ENCODE measurements at places on chromosomes 2 and 18.

DNA sequence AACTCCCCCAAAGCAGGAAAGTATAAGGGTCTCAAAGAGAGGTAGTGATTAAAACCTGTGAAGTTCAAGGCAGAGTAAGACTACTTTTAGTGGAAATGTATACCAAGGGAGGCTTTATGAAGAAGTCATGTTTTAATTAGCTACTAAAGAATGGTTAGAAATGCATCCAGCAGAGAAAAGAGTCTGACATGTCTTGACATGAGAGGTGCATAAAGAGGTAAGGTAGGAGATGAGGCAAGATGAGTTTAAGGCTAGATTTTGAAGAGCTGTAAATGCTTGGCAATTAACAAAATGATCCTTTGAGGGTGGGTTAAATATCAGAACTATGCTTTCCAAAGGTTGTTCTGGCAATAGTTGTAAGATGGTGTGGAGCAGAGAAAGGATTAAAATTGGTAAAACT, 88.7 kb upstream of the WDSUB1 start:
- peaks cover 9% of the 10 kb centered on the region for H3K36me3 ChIP-seq
- H3K27me3 ChIP-seq = no peaks in the 10 kb centered on the region
- H3K27ac ChIP-seq = no peak overlapping the region
- peaks cover 6% of the 10 kb centered on the region for H3K4me1 ChIP-seq

DNA sequence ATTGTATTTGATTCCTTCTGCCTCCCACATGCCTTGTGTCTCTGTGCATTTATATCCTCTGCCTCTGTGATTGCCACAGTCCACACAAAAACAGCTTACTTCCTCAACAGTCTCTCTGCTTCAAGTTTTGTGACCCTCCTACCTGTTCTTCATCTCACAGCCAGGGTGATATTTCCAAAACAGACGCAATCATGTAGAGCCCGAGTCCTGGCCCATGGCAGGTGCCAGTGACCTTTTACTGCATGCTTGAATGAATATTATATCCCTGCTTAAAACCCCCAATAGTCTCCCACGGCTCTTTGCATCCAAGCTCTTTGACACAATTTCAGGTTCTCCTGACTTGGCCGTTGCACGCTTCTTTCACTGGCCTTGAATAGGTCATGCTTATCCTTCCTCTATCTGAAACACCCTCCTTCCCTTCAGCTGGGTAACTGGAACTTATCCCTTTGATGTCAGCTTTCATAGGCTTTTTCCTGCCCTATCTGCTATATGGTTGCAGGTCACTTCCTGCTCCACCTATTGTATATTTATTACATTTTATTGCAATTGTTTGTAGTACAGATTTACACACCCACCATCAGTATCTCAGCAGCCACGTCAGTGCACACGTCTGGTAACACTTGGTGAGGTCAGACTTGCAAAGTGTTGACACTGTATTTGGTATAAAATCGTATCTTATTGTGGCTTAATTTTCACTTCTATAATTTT, 29.7 kb upstream of the IL1B start:
- H3K36me3 ChIP-seq = no peaks in the 10 kb centered on the region
- no peak overlapping the region for H3K27ac ChIP-seq
- DNase-seq = no peak
- H3K4me1 ChIP-seq = no peaks in the 10 kb centered on the region
- H3K4me3 ChIP-seq = no peak overlapping the region
- no peaks in the 10 kb centered on the region for H3K27me3 ChIP-seq

- H3K4me1 ChIP-seq = peaks cover 22% of the 10 kb centered on the region
- DNase-seq = no peak
- no peaks in the 10 kb centered on the region for H3K36me3 ChIP-seq
- H3K27ac ChIP-seq = no peak overlapping the region
Observed at GRCh38 chr2:158142165-158142564, 40.5 kb downstream of the UPP2 start.

- H3K36me3 ChIP-seq = no peaks in the 10 kb centered on the region
- H3K4me3 ChIP-seq = no peak overlapping the region
- no peak for DNase-seq
Observed at GRCh38 chr2:100674666-100675065, 111.9 kb downstream of the PDCL3 start.

- no peak overlapping the region for H3K27ac ChIP-seq
- DNase-seq = no peak
- H3K4me1 ChIP-seq = no peaks in the 10 kb centered on the region
- no peak overlapping the region for H3K4me3 ChIP-seq
- no peaks in the 10 kb centered on the region for H3K36me3 ChIP-seq
Observed at GRCh38 chr2:60104514-60105505, 448.6 kb downstream of the BCL11A start.

DNA sequence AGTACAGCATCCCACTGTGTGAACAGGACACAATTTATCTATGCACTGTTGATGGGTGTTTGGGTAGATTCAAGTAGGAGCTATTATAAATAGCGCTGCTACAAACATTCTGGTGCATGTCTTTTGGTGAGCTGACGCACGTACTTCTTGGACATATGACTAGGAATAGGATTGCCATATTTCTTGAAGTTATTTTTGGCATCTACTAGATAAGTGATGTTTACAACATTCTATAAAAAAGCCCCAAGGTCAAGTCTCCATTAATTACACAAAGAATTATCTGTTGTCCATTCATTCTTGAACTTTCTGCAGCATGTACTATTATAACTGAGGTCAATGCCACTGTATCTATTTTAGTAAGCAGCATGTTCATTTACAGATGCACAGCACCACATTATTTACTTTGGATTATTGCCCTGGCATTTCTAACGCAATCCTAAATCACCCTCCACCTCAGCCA, 225.5 kb upstream of the TMEM200C start:
- no peak overlapping the region for H3K27ac ChIP-seq
- no peaks in the 10 kb centered on the region for H3K36me3 ChIP-seq
- no peaks in the 10 kb centered on the region for H3K4me1 ChIP-seq
- H3K27me3 ChIP-seq = no peaks in the 10 kb centered on the region
- no peak for DNase-seq

DNA sequence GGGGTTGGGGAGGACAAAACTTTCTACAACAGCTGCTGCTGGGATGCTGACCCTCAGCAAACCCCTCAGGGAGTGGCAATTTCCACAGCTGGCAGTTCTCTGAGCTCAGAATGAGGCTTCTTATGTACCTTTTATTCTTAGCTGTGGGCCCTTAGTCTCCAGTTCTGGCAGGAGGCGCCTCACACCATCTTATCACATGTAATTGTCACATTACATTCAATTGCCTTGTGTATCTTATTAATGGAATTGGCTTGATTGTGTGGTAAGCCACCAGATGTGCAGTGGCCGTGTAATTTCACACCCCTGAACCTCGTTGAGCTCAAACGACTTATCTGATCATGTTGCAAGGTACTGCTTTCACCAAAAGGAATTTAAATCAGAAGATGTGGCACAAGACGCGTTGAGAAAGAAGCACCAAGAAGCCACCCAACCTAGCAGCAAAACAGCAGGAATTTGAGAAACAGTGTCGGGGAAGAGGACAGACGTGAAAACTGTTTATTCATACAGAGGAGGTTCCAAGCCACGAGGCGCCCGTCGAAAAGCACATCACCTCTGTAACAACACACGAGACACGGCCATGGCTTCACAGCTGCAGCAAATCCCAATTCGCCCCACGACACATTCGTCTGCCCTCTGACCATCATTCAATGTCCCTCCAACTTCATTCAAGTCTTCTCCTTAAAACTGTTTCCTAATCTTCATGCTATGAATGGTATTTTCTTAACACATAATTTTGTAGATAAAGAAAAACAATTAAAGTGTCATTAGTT, 53.6 kb upstream of the LPIN2 start:
- no peaks in the 10 kb centered on the region for H3K27me3 ChIP-seq
- no peak for DNase-seq
- H3K27ac ChIP-seq = no peak overlapping the region
- H3K4me1 ChIP-seq = peaks cover 30% of the 10 kb centered on the region

- no peak overlapping the region for H3K27ac ChIP-seq
- DNase-seq = peak; percentile 8
- H3K4me1 ChIP-seq = no peaks in the 10 kb centered on the region
- H3K27me3 ChIP-seq = no peaks in the 10 kb centered on the region
- H3K36me3 ChIP-seq = no peaks in the 10 kb centered on the region
Observed at GRCh38 chr18:69588301-69588700, 187.6 kb downstream of the DOK6 start.

GRCh38 chr2:1656961-1657841, 87.1 kb downstream of the PXDN start:
- H3K4me3 ChIP-seq = no peak overlapping the region
- H3K36me3 ChIP-seq = no peaks in the 10 kb centered on the region
- no peaks in the 10 kb centered on the region for H3K4me1 ChIP-seq
- peaks cover 8% of the 10 kb centered on the region for H3K27me3 ChIP-seq

DNA sequence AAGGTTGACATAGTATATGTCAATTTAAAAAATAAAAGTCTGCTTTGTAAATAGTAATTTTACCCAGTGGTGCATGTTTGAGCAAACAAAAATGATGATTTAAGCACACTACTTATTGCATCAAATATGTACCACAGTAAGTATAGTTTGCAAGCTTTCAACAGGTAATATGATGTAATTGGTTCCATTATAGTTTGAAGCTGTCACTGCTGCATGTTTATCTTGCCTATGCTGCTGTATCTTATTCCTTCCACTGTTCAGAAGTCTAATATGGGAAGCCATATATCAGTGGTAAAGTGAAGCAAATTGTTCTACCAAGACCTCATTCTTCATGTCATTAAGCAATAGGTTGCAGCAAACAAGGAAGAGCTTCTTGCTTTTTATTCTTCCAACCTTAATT, 78.6 kb upstream of the CSRNP3 start:
- DNase-seq = no peak
- H3K4me1 ChIP-seq = no peaks in the 10 kb centered on the region
- H3K4me3 ChIP-seq = no peak overlapping the region
- no peak overlapping the region for H3K27ac ChIP-seq
- no peaks in the 10 kb centered on the region for H3K36me3 ChIP-seq
- no peaks in the 10 kb centered on the region for H3K27me3 ChIP-seq

GRCh38 chr2:151918308-151918707, 90.1 kb upstream of the ARL5A start:
- no peak overlapping the region for H3K4me3 ChIP-seq
- peaks cover 15% of the 10 kb centered on the region for H3K4me1 ChIP-seq
- no peak overlapping the region for H3K27ac ChIP-seq
- no peak for DNase-seq

DNA sequence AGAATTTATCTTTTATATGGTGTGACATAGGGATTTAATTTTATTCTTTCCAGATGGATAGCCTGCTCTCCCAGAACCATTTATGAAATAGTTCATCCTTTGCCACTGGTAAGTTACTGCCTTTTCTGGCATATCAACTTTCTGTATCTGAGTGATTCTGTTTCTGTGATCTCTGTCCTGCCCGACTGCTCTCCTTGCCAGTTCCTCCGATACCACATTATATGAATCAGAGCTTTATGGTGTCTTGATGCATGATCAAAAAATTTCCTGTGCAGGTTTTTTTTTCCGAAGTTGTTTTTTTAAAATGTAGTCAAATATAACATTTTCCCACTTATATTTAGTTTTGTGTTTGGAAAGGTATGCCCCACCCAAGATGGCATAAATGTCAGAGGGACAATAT, 242.5 kb downstream of the CYP26B1 start:
- H3K27ac ChIP-seq = no peak overlapping the region
- H3K36me3 ChIP-seq = no peaks in the 10 kb centered on the region
- H3K4me1 ChIP-seq = no peaks in the 10 kb centered on the region
- no peaks in the 10 kb centered on the region for H3K27me3 ChIP-seq
- DNase-seq = no peak
- H3K4me3 ChIP-seq = no peak overlapping the region

DNA sequence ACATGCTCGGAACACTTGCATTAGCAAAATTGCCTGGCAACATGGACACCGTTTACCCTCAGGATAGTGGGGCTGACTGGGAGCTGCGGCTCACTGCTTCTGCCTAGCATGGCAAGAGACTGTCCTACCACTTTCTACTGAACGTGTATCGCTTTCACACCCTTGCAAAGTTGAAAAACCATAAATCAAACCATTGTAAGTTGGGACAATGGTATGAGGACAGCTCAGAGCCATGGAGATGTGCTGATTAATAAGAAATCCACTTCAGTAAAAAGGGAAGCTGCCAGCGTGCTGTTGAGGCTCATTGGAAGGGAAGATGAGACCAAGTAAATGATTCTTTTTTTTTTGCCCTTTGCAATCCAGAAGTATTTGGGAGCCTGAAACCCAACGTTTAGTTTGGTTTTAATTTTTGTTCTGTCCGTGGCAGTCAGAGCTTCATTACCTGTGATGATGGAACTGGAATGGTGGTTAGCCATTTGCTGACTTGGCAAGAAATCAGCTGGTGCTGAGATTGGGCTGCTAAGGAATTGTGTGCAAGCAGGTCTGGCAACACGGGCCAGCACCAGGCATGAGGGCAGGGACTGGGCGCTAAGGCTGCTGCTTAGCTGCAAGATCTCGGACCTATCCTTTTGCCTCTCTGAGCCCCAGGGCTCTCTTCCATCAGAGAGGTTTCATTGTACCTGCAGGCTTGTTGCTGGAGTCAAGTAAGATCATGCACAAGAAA, 75.5 kb upstream of the HS6ST1 start:
- H3K4me3 ChIP-seq = no peak overlapping the region
- H3K4me1 ChIP-seq = peaks cover 22% of the 10 kb centered on the region
- no peaks in the 10 kb centered on the region for H3K36me3 ChIP-seq
- DNase-seq = no peak
- H3K27me3 ChIP-seq = peaks cover 1% of the 10 kb centered on the region

DNA sequence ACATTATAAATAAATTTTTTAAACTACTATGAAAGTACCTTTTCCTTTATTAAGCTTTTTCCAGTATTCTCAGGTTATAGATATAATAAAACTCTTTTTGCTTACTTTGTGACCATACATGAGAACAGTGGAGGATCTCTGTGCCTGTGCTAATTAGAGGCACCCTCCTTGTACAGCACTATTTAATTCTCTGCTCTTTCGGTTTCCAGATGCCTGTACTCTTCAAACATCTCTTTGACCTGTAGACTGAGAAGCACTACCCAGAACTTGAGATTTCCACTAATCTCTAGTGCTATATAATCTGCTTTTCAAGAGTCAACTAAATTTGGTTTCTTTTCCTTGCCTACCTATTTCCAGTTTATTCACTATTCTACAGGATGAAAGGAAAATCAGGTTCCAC, 131.1 kb downstream of the GULP1 start:
- H3K27me3 ChIP-seq = no peaks in the 10 kb centered on the region
- no peak overlapping the region for H3K4me3 ChIP-seq
- no peaks in the 10 kb centered on the region for H3K36me3 ChIP-seq
- H3K4me1 ChIP-seq = no peaks in the 10 kb centered on the region

- DNase-seq = no peak
- H3K36me3 ChIP-seq = no peaks in the 10 kb centered on the region
- no peak overlapping the region for H3K27ac ChIP-seq
- peaks cover 12% of the 10 kb centered on the region for H3K27me3 ChIP-seq
Observed at GRCh38 chr18:78240627-78241252, 738.9 kb upstream of the SALL3 start.

DNA sequence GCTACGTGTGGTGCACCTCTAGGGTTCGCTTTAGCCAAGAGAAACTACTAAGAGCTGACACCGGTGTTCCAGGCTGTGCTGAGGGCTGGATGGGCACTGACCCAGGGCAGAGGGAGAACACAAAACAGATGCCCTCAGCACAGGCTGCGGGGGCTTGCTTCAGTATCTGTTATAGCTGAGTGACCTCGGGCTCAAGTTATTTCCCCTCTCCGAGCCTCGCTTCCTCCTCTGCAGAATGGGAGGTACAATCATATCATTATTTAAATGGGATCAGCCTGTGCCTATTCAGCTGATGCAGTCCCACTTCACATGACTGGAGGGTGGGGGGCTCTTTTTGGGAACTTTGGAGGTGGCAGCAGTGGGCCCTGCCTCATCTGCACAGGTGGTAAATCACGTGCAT, 156.1 kb upstream of the APCDD1 start:
- no peaks in the 10 kb centered on the region for H3K36me3 ChIP-seq
- no peaks in the 10 kb centered on the region for H3K27me3 ChIP-seq
- peaks cover 8% of the 10 kb centered on the region for H3K4me1 ChIP-seq
- no peak for DNase-seq
- H3K4me3 ChIP-seq = no peak overlapping the region
